ENCODE measurements at places on chromosomes 5 and 9.

- DNase-seq: no peak
Measured at GRCh38 chr9:1980387-1980786, 34.8 kb upstream of the SMARCA2 start.

GRCh38 chr5:126188804-126189203, 234.4 kb upstream of the GRAMD2B start:
- DNase-seq: no peak

DNA sequence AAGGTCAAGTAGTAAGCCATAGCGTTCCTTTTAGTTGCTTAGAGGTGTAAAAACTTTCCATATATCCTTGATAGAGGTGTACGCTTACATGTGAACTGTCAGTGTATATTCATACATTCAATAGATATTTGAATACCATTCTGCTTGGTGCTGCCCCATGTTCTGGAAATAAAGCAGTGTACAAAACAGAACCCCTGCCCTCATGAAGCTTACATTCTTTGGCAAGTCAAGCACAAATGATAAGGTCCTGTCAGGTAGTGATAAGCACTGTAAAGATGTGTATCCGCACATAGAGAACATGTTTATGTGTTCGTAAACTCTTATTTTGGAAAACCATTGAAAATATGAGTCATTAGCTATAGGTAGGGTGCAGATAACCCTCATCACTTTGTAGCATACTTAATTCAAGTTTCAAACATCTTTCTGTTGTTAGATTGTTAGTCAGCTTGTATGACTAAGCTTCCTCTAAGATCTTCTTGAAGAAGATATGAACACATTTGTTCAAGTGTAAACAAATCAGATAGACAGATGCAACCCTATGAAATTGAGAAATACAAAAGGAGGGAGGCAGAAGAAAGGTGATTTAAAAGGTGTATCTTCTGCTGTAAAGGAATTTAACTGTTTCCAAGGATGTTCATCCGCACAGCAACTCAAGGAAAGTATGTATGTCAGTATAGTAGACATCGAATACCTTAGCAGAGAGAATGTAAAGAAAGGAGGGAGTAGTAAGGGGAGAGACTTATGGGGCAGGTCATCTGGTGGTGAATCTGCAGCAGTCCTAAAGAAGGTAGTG, 1.6 kb downstream of the GTF3C4 start:
- DNase-seq: no peak

DNA sequence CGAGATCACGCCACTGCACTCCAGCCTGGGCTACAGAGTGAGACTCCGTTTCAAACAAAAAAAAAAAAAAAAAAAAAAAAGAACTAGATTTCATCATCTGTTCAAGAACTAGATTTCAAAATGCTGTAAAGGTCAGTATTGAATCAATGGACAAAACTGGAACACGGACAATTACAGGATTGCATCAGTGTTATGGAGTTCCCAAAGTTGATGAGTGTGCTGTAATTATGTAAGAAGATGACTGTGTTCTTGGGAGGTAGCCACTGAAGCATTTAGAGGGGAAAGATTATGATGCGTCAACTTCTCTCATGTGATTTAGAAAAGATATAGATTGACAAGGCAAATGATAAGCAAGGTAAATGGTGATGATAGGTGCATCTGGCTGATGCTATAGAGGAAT, 6.5 kb downstream of the FAM240B start:
- no peak for DNase-seq

GRCh38 chr5:144202726-144203125, 32.1 kb downstream of the KCTD16 start:
- no peak for DNase-seq

All from stimulated activated CD4-positive, alpha-beta T cell treated with anti-CD3 and anti-CD28 coated beads, Interleukin-12 subunit alpha, Interleukin-12 subunit beta, amount 100 ng/mL, for 4 hours (primary cell).